Esophagus squamous epithelium (tissue), 5 donors: ENCODE measurements at places on chromosomes 7 and 10. TPM values are rescaled to one million over a fixed set of nuclear protein-coding genes. Genes with fewer than 3 reads are reported as not detected.

RTKN2 gene
- total RNA-seq = 10.1 TPM

DNA sequence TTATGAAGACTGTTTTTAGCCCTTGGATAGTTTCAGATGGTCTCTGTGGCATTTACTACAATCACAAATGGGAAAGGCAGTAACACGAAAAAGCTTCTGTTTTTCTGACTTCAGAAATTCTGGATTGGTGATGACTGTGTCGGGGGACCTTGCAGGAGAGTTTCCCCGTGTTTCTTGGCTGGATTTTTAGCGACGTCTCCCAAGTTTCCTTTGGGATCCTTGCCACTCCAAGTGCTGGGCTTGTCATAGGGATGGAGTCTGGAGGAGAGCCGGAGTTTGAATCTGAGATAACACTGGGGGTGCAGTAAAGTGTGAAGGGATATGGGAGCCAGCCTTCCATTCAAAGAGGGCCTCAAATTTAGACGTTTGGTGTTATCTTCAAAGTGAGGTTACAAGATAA is 179.0 kb downstream of the SNX10 start:
- DNase-seq = no peak

- no peak for DNase-seq
These were observed 753.8 kb downstream of the REEP3 start for GRCh38 chr10:64275001-64275400.

- no peak for DNase-seq
These were observed 9.9 kb downstream of the HABP2 start for GRCh38 chr10:113562704-113563103.

CPXM2 gene
- 3.4 TPM for total RNA-seq

GRCh38 chr10:112695539-112695938 is 248.5 kb downstream of the VTI1A start:
- no peak for DNase-seq

- no peak for DNase-seq
These were observed 253.5 kb downstream of the MALRD1 start for GRCh38 chr10:19302117-19302516.

GRCh38 chr10:118139321-118139720 is 92.6 kb upstream of the RAB11FIP2 start:
- DNase-seq = no peak
